Thyroid gland (tissue), 4 donors: ENCODE measurements at places on chromosomes 4 and X. TPM values are rescaled to one million over a fixed set of nuclear protein-coding genes. Genes with fewer than 3 reads are reported as not detected.

DNA sequence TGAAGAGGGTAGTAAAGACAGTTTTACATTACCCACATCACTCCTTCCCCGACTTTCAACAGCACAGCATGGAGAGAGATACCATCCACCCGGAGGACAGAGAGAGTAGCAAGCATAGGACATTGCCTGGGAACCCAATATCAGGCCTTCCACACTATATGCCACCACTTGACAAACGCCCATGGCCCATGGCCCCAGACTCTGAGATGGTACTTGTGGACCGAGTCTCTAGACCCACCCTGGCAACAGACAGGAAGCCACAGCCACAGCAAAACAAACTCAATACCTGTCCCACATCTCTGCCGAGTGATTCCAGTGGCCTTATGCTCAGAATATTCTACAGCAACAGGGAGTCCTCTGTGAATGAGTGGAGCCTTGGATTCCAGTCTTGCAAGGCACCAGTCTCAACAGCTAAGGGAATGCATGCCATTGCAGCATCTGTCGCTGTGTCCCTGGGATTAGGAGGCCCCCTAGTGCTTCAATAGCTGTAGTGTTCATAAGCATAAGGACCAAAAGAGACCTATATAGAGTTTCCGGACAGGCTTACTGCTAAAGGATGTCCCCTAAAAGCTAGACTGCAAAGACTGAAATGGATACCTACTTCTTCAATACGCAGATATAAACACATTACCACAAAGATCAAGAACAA lies 14.7 kb upstream of the CT55 start:
- peak; percentile 35 for DNase-seq

- peak; percentile 2 for DNase-seq
Observed at GRCh38 chrX:111447298-111447697, 35.3 kb upstream of the DCX start.

DNA sequence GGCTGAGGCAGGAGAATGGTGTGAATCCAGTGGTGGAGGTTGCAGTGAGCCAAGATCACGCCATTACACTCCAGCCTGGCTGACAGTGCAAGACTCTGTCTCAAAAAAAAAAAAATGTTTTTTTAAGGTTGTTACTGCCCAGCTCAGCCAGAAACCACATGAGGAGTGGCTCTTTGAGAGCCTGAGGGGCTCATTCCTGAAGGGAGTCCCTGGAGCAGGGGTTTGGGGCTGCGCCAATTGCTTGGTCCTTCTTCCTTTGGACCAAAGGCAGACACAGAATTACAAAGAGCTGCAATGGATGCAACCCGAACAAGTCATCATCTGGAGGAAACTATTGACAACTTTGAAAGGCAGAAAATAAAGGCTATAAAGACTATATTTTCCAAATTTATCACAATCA lies 60.6 kb upstream of the WWC2 start:
- peak; percentile 25 for DNase-seq

ALAS2 gene
- not detected for total RNA-seq

DNA sequence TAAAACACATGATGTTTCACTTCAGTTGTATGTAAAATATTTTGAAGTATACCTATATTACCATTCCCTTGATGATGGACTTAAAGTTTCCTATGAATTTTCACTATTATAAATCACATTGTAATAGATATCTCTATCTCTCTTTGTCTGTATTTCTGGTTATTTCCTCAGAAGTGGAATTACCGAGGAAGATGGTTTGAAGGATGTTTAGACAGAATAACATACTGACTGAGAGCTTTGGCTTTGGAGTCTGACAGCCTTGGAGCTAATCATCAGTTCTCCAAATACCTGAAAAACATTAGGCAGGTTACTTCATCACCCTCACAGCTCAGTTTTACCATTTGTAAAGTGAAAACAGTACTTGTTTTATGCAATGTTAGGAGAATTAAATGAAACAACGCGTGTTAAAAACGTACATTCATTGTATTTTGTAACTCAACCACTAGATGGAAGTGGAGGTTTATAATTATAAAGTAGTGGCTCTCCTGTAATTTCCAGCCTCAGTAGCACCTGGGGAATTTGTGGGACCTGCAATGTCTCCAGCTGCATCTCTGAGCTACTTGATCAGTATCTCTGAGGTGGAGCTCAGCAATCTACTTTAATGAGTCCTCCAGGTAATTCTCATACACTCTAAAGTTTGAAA lies 14.3 kb downstream of the JCHAIN start:
- no peak for DNase-seq

- no peak for DNase-seq
Observed at GRCh38 chr4:100190643-100191600, 654 bp upstream of the DDIT4L start.

DNA sequence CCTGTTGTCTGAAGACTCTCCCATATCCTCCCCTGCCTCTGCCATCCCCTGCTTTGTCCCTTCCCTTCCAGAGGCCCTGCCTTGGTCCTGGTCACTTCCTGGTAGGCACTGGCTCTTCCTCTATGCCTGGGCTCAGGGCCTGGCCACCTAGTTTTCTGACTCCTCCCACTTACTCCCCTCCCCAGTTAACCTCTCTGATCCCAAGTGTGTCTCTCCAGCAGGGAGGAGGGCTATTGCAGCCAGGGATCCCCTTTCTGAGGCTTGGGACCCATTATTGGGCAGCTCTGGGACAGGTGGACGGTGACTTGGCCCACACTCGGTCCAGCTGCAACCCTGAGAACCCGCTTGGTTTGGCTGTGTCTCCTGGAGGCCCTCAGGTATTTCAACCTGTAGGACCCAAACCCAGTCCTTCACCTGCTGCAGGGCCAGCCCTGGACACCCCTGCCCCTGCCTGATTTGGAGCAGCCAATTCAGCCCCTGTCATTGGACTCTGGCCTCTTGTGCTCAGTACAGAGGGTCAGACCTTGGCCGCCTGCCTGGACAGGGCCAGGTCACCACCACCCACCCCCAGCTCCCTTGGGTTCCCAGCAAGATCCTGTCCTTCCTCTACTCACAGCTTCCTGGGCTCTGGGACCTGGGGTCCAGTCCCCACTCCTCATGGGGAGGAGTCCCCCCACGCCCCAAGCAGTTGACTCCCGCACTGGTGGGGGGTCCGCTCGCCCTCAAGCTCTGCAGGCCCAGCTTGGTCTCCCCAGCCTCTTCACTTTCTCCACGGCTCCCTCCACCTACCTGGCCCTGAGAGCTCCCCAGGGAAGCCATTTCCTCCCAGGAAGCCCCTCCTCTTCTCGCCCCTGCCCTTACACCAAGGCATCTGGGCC lies 1.1 kb upstream of the SH3BP2 start:
- no peak for DNase-seq

DNA sequence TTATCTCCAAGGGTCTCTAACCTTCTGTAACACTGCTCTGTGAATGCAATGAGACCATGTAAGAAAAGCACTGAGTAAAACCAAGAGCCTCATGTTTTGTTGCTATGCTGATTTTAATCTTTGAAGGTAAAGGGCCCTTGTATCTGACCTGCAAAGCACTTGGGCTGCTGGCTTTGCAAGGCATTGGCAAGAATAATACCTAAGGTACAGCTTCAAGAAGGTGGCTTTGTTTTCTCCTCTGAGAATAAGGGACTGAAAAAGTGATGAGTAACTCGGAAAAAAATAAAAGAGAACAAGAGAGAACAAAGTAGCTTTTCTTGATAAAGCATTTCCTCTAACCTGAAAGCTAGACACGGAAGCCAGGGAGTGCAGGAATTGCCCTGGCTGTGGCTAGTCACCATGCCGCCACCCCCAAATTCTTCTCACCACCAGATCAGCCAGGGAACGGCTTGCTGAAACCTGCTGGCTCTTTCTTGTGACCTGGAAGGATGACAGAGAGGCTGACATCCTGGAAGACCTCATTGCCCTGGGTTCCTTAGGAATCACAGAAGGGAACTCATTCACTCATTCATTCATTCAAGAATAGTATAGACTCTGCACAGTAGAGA lies 41.8 kb upstream of the HS3ST1 start:
- no peak for DNase-seq

DNA sequence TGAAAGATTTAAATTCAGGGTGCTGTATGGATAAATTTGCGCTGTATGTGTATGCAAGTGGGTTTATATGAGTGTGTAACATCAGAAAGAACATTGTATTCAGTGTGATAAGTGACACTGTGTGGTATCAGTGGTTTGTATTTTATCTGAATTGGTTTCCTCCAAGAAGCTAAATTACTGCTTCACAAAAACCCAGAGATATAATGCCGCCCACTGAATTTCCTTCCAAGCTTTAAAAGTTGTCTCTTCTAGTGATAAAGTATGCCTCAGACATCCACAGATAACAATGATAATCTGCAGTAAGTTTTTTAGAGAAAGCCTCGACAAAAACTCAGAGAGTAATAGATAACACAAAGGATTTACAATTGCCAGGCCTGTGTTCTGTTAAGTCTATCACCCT lies 710.6 kb upstream of the HS3ST1 start:
- no peak for DNase-seq
